ENCODE measurements at places on chromosomes 16 and 17.

DNA sequence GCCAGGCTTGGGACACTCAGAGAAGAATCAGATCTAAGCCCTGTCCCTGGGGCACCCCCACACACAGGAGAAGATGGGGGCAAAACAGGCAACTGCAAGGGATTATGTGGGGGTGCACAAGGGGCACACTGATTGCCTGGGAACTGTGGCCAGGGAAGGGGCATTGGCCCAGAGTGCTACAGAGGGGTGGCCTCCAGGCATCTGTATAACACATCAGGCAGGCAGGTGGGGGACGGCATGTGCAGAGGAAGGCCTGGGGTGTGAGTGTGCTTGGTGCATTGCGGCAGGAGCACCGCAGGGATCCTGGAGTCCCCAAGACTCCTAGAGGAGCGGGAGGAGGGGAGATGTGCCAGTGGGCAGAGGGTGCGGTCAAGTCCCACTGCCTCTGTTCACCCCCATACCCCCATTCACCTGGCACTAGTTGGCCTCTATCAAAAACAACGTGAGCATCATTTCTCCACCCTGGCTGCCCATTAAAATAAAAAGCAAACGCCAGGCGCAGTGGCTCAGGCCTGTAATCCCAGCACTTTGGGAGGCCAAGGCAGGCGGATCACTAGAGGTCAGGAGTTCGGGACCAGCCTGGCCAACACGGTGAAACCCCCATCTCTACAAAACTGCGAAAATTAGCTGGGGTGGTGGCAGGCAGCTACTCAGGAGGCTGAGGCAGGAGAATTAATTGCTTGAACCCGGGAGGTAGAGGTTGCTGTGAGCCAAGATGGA is 41.5 kb downstream of the C16orf82 start:
- no peak for DNase-seq

DNA sequence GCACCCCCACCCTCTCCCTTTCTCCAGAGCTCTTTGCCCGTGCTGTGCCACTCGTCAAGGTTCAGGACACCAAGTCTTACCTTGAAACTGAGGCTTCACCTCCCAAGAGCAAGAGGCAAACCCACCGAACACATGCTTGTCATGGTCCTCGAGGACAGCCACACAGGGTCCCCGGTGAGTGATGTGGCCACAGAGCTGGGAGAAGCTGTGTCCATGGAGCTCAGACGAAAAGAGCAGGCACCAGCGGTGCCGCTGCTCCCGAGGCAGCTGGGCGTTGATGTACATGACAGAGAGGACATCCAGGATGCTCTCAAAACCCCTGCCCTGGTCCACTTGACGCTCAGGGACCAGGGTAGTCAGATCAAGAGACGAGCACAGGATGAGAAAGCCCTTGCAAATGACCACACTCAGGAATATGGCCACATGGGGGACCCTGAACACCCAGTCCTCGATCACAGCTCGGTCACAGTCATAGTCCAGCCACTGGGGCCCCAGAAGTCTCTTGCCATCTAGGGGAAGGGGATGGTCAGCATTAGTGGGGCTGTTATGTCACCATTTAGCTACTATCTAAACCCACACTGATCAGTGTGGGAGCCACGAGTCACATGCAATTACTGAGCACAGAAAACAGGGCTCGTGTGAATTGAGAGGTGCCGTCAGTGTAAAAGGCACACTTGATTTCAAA is 17.8 kb downstream of the MEAK7 start:
- no peak for DNase-seq

GRCh38 chr16:17744921-17745572 is 274.3 kb upstream of the XYLT1 start:
- DNase-seq: no peak

- DNase-seq: no peak
These were observed 1.5 kb upstream of the ALDH3A2 start for GRCh38 chr17:19646788-19647696.

- DNase-seq: no peak
These were observed 673.8 kb downstream of the WWOX start for GRCh38 chr16:78773291-78773702.

DNA sequence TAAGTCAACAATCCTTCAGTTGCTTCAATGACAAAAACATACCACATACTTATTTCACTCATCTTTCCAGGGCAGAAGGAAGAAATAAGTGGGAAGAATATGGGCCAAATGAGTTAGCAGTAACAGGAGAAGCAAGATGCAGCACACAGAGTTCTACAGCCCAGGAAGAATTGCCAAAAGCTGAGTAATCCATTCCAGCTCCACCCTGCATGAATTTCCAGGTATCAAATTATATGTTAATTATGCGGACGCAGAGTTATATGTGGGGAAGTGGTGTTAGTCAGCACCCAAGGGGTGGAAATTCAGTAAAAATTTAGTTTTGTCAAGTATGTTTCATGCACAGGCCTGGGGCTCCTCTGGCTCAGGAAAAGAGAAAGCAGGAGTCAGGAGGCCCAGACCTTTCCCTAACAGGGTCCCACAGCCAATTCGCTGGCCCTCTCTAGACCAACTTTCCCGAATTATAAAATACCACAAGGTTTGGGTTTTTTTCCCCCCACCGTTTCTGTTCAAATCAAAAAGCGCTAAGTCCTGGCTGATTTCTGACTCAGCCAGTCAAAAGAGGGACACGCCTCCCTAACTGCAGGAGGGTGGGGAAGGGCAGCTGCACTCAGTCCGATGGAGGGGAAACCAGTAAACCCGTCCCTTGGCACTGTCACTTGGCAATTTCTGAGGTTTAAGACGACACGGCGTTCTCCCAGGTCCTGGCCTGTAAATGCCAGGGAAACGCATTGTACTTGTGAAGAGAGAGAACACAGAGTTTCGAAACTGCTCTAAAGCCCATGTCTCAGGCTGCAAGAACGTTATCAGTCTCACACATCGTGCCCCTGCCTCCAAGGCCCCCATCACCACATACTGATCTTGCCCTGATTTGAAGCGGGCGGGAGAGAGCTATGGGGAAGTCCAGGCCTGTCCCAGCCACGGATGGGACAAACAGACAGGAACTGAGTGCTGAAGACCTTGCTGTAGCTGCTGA is 58.1 kb downstream of the ZFHX3 start:
- DNase-seq: peak; percentile 66

GRCh38 chr16:21646721-21647561 is 5.5 kb downstream of the IGSF6 start:
- DNase-seq: no peak

All from retinal pigment epithelial cell (primary cell).